ENCODE measurements at places on chromosomes 4 and X. TPM values are rescaled to one million over a fixed set of nuclear protein-coding genes. Genes with fewer than 3 reads are reported as not detected.

RELL1 gene
- total RNA-seq, result 58.9 TPM

FIP1L1 gene
- 88.3 TPM for total RNA-seq

PQBP1 gene
- 62.5 TPM for total RNA-seq

KDR gene
- total RNA-seq, result under 0.01 TPM

VEGFC gene
- 37.2 TPM for total RNA-seq

PRRG1 gene
- total RNA-seq, result 14.1 TPM

REST gene
- total RNA-seq, result 34.0 TPM

DCAF12L2 gene
- total RNA-seq, result 0.15 TPM

MAGIX gene
- 2.8 TPM for total RNA-seq

HTN3 gene
- not detected for total RNA-seq

C4orf54 gene
- not detected for total RNA-seq

MBTPS2 gene
- total RNA-seq, result 9.4 TPM

HDAC6 gene
- total RNA-seq, result 36.1 TPM

TBC1D8B gene
- 23.7 TPM for total RNA-seq

RPS6KA6 gene
- 3.1 TPM for total RNA-seq

MAP9 gene
- 18.9 TPM for total RNA-seq

SYN1 gene
- 0.33 TPM for total RNA-seq

PTPN13 gene
- 68.5 TPM for total RNA-seq

LRPAP1 gene
- 105 TPM for total RNA-seq

HPGD gene
- 0.33 TPM for total RNA-seq

SPANXN3 gene
- total RNA-seq, result not detected

GAGE1 gene
- total RNA-seq, result not detected

GYPE gene
- total RNA-seq, result 1.2 TPM

PDGFRA gene
- total RNA-seq, result 432 TPM

ADH1C gene
- 5.5 TPM for total RNA-seq

GPR143 gene
- not detected for total RNA-seq

FMR1NB gene
- total RNA-seq, result not detected

VSIG4 gene
- total RNA-seq, result not detected

PAGE5 gene
- total RNA-seq, result not detected

USP27X gene
- total RNA-seq, result 3.5 TPM

HPGDS gene
- total RNA-seq, result not detected

NUDT9 gene
- total RNA-seq, result 13.7 TPM

PHOX2B gene
- total RNA-seq, result not detected

NR3C2 gene
- 4.8 TPM for total RNA-seq

CHM gene
- total RNA-seq, result 22.7 TPM

CLCN4 gene
- 5.8 TPM for total RNA-seq

SPANXA1 gene
- not detected for total RNA-seq

SLC7A11 gene
- 53.4 TPM for total RNA-seq

TRIML2 gene
- not detected for total RNA-seq

ASB9 gene
- 2.5 TPM for total RNA-seq

TRAM1L1 gene
- total RNA-seq, result 4.2 TPM

BBS12 gene
- total RNA-seq, result 6.1 TPM
